ENCODE measurements at places on chromosomes 3 and 15. TPM values are rescaled to one million over a fixed set of nuclear protein-coding genes. Genes with fewer than 3 reads are reported as not detected.

- DNase-seq: no peak
These were observed 59.1 kb upstream of the CSTA start for GRCh38 chr3:122265957-122266356.

- DNase-seq: no peak
These were observed 34.0 kb downstream of the IQCB1 start for GRCh38 chr3:121800906-121801305.

DNA sequence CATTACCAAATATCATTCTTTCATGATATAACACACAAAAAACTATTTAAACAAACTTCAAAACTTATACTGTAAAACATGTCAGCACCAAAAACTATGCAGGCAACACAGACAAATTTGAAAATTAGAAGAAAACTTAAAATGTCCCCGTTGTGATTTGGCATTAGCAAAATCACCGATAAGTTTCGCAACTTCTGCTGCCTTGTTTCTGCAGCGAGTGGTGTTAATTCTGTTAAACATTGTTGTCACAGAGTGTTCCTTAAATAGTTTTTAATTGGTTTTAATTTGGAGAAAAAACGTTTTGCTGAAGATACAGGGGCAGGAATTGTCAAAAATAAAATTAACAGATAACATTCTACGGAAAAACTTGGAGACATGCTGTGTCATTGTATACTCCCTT, 160.6 kb downstream of the RPLP1 start:
- no peak for DNase-seq

DNA sequence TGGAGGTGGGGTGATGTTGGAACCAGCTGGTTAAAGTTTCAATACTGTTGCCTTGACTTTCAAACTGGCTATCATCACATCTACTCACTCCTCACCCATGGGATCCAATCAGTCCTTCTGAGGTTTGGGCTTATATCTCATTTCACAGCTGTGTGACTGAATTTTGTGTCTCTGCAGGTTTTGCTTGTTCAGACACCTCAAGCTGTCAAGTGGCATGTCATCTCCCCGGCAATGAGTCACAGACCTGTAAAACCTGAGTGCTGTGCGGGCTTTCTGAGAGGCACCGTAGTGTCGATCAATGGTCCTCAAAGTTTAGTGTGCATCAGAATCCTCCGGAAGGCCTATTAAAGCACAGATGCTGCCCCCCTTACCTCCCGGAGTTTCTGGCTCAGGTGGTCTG, 86.4 kb upstream of the RORA start:
- no peak for DNase-seq

TOMM70 gene
- total RNA-seq: 135 TPM

- DNase-seq: no peak
These were observed 282.1 kb downstream of the VGLL3 start for GRCh38 chr3:86708893-86709292.

- DNase-seq: no peak
These were observed 7.5 kb upstream of the IL5RA start for GRCh38 chr3:3117651-3118050.

GRCh38 chr3:126656371-126657134, 1.6 kb upstream of the TXNRD3 start:
- no peak for DNase-seq
